Choroid plexus epithelial cell (primary cell): ENCODE measurements at places on chromosomes 6 and 20.
A peak's percentile ranks its signal among the peaks of the same experiment; 100 is the strongest.

DNA sequence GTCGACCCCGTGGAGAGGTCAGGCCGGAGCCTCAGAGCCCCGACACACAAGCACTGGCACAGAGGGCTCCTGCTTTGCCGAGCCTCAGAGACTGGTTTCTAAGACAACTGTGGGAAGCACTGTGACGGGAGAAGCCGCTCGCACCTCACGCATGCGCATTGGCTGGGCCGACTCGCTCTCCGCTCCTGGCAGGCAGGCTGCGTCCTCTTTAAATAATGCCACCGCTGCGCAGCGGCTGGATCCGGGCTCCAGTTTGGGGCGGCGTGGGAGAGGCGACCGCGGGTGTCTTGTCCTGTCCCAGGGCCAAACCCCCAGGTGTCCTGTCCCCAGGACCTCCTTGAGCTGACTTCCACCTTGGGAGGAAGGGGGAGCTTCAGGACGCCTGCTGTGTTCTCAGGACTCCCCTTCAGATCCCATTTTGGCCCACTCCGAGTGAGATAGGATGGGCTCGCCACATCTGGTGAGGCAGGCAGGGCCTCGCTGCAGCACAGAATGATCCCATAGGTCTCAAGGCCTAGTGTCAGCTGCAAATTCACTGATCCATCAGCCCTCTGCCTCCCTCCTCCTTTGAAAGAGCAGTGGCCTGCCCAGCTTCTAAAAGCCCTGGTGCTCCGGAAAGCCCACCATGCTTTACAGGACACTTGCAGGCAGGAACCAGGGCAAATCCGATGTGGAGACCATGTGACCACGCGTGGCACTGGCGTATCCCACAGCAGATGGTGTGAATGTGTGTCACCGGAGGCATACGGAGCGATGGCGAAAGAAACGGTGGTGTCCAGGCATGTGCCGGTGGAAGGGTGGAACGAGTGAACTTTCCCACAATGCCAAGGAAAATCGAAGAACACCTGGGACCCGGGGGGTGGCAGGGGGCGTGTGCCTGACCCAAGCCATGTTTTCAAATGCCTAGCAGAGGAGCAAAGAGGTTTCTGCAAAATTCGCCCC, 169.3 kb upstream of the ZNF337 start:
- DNase-seq: peak; percentile 79

- no peak for DNase-seq
Measured at GRCh38 chr20:25284131-25284601, 36.3 kb downstream of the PYGB start.

DNA sequence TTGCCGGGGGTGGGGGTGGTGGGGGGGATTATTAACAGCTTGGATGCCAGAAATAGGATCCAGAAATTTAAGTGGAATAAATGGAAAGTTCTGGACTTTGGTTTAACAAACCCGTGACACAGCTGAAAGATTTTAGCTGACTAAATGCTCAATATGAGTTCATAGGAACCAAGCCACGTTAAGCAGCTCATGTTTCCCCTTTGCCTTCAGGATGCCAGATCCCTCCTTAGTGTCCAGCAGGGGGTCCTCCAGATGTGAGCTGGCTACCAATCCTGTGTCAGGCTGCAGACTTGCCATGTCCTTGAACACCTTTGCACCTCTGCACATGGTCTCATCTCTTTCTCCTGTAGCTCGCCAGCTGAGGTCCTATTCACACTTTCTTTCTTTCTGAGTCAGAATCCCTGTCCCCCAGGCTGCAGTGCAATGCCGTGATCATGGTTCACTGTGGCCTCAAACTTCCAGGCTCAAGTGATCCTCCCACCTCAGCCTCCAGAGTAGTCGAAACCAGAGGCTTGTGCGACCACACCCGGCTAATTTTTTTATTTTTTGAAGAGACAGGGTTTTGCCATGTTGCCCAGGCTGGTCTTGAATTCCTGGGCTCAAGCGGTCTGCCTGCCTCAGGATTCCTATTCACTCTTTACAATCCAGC, 133.3 kb upstream of the ARMC2 start:
- DNase-seq: peak; percentile 46

DNA sequence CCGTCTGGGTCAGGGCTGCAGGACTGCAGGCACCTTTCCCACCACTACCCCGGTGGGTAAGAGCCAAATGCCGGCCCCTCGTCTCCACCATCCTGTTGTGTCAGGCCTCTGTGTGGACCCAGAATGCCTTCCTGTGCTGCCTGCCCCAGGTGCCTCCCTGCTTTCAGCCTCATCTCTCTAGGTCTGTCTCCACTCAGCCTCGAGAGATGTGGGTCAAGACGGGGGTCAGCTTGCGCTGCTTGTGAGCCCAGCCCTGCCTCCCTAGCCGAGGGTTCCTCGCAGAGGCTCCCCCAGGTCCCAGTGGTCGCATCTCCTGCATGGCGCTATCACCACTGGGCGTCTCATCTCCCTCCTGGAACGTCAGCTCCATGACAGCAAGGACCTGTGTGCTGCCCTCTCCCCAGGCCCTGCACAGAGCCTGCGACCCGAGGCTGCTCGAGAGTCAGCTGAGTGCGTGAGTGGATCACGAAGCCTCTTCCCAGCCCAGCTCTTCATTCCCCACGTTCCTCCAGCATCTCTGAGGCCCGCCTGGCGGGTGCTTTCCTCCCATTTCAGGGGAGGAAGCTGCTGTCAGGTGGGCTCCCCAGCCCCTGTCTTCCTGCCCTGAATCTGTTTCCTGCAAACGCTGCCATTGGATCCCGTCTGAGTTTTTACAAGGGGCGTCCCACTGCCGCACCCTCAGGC, 38.7 kb upstream of the ZBP1 start:
- DNase-seq: no peak

DNA sequence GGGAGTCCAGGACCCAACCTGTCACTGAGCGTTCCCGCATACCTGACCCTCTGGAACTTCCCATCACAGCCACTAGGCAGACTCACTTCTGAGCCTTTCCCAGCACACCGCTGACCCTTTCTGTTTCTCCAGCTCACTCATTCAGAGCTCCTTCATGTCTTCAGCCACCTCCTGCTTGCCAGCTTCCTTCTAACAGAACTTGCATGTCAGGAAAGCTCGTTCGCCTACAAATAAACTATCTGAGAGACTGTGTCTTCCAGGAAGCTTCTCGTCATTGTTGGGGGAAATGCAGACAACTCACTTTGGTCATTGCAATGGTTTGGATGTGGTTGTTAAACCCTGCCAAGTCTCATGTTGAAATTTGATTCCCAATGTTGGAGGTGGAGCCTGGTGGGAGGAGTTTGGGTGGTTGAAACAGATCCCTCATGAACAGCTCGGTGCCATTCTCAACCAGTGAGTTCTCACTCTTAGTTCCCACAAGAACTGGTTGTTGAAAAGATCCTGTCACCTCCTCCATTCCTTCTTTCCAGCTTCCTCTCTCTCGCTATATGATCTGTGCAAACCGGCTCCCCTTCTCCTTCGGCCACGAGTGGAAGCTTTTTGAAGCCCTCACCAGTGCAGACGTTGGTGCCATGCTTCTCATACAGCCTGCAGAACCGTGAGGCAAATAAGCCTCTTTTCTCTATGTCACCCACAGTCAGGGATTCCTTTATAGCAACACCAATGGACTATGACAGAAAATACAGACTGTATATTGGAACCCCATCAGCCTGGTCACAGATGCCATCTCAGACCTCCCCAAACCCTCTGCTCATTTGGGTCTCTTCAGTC, 1.4 kb upstream of the MUC21 start:
- peak; percentile 81 for DNase-seq

GRCh38 chr6:43636308-43636659, 644 bp downstream of the MAD2L1BP start:
- DNase-seq: peak; percentile 39

DNA sequence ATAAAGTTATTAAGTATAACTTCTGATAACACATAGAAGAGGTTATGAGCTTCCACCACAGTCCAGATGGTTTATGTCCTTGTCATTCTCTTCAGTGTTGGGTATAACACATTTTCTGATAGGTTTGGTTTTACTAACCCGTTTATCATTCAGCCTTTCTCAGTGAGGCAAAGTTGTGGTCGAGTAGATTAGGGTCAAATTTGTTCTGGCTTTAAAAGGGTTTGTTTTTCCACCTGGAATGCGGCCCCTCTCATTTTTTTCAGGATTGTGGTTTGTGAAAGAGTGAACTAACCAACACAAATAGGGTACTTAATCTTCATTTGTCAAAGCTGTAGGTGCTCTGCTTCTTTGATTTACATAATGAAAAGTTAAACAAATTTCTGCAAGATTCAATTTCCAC, 204.2 kb upstream of the ASCC3 start:
- peak; percentile 60 for DNase-seq

DNA sequence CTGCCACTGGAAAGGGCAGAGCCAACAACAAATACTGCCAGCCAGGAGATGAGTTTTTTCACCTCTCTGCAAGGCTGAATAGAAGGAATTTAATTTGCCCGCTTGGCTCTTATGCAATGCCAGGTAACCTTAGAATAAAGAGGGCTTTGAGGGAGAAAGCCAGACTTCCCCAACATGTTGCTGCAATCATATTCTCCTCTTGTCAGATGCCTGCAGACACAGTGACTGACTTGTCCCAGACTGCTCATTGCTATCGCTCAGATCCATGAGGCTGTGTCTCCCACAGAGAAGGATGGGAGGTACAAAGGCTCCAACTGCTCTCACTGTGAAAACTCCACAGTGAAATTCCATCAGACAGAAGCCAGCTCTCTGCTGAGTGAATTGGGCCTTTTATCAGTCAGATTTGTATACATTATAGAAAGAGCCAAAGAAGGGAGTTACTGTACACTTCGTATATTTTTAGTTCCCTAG, 517.0 kb upstream of the ID4 start:
- no peak for DNase-seq

GRCh38 chr6:83443516-83443915, 12.7 kb upstream of the ME1 start:
- no peak for DNase-seq

- DNase-seq: peak; percentile 74
Measured at GRCh38 chr6:152948150-152948768, 34.6 kb downstream of the FBXO5 start.

- DNase-seq: peak; percentile 100
Measured at GRCh38 chr20:43938932-43939761, 24.5 kb downstream of the TOX2 start.

- DNase-seq: peak; percentile 66
Measured at GRCh38 chr6:152750694-152751093, at the start of gene VIP. Gene VIP (plus strand): TSS chr6:152750797. CDS start chr6:152752178, 1,381 bp downstream.

GRCh38 chr20:35461620-35462019, 6.2 kb downstream of the CEP250 start:
- DNase-seq: peak; percentile 22

GRCh38 chr6:28898710-28898965, 25.1 kb downstream of the TRIM27 start:
- no peak for DNase-seq

DNA sequence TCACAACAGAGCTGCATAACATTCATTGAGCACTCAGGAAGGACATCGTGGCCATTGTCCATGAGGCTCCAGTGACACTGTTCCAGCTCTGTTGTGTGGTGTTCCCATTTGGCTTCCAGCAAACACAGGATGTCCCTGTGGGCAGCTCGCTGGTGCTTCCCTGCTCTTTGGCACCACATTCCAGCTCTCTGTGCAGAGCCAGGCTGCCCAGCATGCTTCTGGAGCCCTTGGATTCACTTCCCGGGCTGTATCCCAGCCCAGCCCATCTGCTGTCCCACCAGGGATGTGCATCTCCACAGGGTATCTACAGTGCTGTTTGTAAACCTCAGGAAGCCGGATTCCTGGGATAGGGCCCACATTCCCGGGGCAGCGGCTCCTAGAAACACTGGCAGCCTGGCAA, 57.2 kb downstream of the CTCFL start:
- DNase-seq: no peak

DNA sequence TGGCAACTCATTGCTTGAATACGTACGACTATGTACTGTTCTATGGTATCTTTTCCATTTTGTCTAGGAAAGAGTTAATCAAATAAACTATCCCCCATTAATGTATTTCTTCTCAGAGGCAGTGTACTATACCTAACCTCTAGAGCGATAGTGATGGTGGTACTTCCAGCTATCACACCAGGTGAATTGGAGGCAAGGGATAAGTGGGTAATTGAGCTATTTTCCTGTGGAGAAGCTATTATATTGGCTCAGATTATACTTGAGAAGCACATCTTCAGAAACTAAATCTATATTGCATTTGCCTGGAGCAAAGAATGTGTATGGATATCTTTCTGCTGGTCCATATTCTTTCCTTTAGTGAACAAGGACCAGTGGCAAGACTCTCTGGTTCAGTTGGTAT, 430.7 kb upstream of the KHDRBS2 start:
- no peak for DNase-seq

GRCh38 chr6:139640448-139640847, 266.0 kb upstream of the CITED2 start:
- peak; percentile 30 for DNase-seq

GRCh38 chr6:7975764-7976146, 65.2 kb upstream of the TXNDC5 start:
- DNase-seq: peak; percentile 48

GRCh38 chr6:144378437-144378836, 93.3 kb downstream of the UTRN start:
- no peak for DNase-seq

DNA sequence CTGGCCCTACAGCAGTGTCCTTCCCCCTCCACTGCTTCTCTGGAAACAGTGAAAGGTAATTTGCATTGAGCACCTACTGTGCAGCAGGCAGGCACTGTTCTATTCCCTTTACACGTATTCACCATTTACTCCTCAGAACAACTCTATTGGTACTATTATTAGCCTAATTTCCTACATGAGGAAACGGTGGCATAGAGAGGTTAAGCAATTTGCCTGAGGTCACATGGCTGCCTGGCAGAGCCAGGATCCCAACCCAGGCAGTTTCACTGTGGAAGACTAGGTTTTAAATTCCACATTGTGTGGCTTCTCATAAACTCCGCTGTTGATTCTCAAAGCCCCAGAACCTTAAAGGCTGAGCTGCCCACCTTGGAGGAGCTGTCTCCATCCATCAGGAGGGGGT, 72.7 kb downstream of the CLIC5 start:
- DNase-seq: no peak

- no peak for DNase-seq
Measured at GRCh38 chr6:163779727-163780284, 365.3 kb downstream of the QKI start.

DNA sequence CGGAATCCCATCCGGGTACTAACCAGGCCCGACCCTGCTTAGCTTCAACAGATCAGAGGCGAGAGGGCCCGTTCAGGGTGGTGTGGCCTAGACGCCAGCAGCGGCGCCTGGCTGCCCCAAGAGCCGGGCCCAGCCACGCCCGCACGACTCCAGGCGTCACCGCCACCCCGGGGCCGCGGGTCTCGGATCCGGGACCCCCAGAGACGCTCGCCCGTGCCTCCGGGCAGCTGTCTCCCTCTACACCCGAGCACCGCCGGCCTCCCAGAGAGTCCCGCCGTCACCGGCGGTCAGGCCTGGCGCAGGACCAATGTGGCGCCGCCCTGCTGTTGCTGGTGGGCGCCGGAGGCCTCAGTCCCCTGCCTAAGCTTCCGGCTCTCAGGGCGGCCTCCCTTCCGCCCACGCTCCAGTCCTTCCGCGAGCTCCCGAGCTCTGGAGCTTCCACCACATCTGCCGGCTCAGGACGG, 441.2 kb upstream of the DEFB115 start:
- DNase-seq: peak; percentile 64

- DNase-seq: peak; percentile 56
Measured at GRCh38 chr6:26156850-26157250, 69.6 kb downstream of the HFE start.
